ENCODE measurements at places on chromosomes 4 and X.

- DNase-seq, result no peak
These were observed 53.3 kb upstream of the LAS1L start for GRCh38 chrX:65587616-65588526.

DNA sequence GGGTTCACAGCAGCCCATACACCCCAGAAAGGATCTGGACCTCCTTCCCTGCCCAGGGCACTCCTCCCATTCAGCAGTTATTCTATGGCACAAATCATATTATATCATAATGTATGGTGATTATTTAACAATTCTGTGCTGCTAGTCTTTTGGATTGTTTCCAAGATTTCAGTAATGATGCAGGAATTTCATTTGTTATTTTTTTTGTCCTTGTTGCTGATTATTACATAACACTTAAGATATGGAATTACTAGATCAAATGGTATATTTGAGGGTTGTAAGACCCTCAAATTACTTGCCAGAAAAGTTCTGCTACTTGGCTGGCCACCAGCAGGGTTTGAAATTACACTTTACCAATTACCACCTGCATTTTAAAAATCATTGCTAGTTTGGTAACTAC, 36.4 kb downstream of the QDPR start:
- no peak for DNase-seq

DNA sequence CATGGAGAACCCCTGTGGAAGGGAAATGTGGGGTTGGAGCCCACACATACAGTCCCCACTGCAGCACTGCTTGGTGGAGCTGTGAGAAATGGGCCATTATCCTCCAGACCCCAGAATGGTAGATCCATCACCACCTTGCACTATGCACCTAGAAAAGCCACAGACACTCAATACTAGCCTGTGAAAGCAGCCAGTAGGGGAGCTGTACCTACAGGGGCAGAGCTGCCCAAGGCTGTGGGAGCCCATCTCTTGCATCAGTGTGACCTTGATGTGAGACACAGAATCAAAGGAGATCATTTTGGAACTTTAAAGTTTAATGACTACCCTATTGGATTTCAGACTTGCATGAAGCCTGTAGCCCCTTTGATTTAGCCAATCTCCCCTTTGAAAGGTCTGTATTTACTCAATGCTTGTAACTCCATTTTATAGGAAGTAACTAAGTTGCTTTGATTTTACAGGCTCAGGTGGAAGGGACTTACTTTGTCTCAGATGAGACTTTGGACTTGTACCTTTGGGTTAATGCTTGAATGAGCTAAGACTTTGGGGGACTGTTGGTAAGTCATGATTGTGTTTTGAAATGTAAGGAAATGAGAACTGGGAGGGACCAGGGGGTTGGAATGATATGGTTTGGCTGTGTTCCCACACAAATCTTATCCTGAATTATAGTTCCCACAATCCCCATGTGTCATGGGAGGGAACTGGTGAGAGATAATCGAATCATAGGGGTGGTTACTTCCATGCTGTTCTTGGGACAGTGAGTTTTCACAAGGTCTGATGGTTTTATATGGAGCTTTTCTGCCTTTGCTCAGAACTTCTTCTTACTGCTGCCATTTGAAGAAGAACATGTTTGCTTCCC, 352.6 kb downstream of the INPP4B start:
- DNase-seq, result no peak

- no peak for DNase-seq
These were observed 45.7 kb upstream of the GATB start for GRCh38 chr4:151806511-151806927.

DNA sequence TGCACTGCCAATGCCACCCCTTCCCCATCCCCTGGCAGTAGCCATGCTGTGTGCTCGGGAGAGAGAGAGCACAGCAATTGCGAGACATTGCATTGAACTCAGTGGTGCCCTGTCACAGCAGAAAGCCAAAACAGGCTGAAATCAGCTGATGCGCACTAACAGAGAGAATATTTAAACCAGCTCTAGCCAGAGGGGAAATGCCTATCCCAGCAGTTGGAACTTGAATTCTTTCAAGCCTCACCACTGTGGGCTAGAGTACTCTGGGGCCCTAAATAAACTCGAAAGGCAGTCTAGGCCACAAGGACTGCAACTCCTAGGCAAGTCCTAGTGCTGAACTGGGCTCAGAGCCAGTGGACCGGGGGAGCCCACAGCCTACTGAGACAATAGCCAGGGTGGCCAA, 17.7 kb upstream of the RP2 start:
- DNase-seq, result no peak

- no peak for DNase-seq
These were observed 202.9 kb upstream of the SLC7A11 start for GRCh38 chr4:138445098-138445497.

- DNase-seq, result no peak
These were observed 45.7 kb downstream of the SYTL5 start for GRCh38 chrX:38052096-38052495.

DNA sequence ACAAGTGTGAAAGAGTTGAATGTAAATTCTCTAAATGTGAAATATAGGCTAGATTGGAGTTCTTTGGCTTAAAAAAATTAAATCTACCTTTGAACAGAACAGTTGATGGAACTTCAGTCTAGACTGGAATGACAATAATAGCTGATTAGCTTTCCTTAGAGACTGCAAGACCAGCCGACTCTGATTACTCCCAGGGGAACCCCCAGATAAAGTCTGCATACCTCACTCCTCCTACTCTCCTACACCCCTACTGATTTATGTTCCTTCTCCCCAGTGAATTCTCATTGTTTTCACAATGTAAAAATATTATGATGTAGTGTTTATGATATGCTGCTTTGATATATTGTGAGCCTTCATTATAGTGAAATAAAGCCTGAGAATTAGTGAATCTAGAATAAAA, 241.3 kb downstream of the CFAP299 start:
- no peak for DNase-seq

- no peak for DNase-seq
These were observed 9.5 kb downstream of the HPRT1 start for GRCh38 chrX:134469486-134469885.

DNA sequence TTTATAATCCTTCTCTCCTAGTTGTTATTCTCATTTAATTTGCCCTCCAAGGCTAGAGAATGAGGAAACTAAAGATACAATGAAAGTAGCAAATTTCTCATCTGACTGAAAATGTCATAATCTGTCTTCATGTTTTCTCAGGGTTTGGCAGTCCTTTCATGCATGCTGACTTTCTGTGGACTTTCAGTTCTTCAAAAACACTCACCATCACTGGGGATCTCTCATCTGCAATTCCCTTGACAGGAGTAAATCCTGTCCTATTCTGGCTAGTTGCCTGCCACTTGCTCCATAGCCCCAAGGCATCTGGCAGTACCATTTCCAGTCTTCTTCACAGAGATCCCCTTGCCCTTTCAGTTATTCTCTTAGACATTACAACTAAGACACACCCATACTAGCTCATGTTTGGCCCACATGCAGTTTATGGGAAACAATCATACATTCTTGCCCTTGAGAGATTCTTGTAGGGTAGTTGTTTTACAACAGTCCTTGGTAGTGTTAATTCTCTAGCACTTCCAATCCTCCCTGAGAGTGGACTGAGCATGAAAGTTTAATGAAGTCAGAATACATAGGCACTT, 449.7 kb upstream of the KLHL4 start:
- DNase-seq, result no peak

GRCh38 chr4:85445050-85445639, 29.8 kb upstream of the ARHGAP24 start:
- DNase-seq, result no peak

GRCh38 chr4:150278206-150278605, 200.0 kb downstream of the DCLK2 start:
- DNase-seq, result no peak

GRCh38 chrX:17537723-17538243, 162.8 kb downstream of the NHS start:
- no peak for DNase-seq

DNA sequence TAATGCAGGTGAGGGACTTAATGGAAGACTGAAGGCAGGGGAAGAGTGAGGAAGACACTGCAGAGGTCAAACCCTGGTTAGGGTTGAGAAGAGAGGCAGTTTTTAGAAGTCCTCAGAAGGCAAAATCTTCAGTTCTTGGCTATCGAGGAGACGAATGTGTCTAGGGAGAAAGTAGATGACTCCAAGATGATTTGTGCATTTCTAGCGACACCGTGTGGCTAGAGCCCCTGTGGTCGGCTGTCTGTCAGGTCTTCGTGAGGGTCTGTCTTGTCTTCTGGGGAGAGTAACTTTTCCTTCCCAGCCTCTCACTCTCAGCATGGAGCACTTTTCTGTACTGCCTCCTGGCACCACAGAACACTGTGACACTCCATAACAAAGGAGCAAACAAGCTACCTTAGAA, 458.1 kb downstream of the STIM2 start:
- DNase-seq, result no peak

GRCh38 chrX:114710571-114710970, 126.7 kb downstream of the HTR2C start:
- no peak for DNase-seq

- no peak for DNase-seq
These were observed 20.5 kb downstream of the AKAP4 start for GRCh38 chrX:50180073-50180940.

- no peak for DNase-seq
These were observed 1.3 kb downstream of the NOP14 start for GRCh38 chr4:2961811-2962441.

GRCh38 chr4:180372691-180373090, 1870.5 kb upstream of the TENM3 start:
- no peak for DNase-seq

- no peak for DNase-seq
These were observed 74.2 kb downstream of the FREM3 start for GRCh38 chr4:143626134-143626911.

- no peak for DNase-seq
These were observed 3.3 kb upstream of the SUPT20HL1 start for GRCh38 chrX:24357106-24357505.

DNA sequence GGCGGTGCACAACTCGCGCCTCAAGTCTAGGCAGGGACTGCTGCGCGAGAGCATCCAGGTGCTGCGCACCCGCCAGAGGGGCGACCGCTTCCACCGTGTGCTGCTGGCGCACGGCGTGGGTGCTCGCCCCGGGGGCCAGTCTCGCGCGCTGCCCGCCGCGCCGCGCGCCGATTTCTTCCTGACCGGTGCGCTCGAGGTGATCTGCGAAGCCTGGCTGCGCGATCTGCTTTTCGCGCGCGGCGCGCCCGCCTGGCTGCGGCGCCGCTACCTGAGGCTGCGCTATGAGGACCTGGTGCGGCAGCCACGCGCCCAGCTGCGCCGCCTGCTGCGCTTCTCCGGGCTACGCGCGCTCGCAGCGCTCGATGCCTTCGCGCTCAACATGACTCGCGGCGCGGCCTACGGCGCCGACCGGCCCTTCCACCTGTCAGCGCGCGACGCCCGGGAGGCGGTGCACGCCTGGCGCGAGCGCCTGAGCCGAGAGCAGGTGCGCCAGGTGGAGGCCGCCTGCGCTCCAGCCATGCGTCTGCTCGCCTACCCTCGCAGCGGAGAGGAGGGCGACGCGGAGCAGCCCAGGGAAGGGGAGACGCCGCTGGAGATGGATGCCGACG, 1.3 kb downstream of the CHST7 start:
- DNase-seq, result no peak

- no peak for DNase-seq
These were observed 75.6 kb downstream of the STK32B start for GRCh38 chr4:5126857-5127256.

DNA sequence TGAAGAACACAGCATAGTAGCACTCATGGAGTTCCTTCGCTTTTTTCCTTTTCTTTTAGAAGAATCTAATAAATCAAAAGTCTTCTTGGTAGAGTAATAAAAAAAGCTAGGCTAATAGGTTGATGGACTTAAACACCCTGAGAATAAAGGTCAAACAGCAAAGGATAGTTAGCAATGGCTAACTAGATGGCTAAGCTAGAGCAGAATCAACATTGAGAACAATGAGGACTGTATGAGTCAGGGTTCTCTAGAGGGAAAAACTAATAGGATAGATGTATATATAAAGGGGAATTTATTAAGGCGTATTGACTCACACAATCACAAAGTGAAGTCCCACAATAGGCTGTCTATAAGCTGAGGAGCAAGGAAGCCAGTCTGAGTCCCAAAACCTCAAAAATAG, 550.9 kb downstream of the GLUD2 start:
- DNase-seq, result no peak

DNA sequence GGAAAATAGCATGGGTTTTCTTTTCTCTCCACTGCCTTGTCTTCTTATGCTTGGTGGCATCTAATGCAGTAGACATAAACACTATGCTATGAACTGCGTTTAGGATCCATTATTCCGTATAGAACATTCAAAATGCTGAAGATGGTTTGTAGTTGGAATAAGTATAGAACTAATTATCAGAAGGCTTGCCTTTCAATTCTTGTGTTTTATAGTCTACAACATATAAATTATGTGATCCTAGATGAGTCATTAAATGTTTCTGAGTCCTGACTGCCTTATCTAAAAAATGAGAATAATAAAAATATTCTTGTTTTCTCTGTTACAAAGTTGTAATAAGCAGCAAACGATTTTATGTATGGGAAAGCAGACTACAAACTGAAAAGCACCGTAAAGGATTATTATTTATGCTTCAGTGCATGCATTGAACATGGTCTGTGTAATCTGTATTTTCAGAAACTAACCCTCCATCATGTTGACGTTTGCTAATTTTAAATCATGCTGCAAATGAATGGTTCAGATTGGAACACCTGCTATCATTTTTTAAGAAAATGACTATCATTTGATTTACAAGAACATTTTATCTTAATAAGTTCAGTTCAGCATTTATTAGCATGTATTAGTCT, 335.9 kb upstream of the AADAT start:
- DNase-seq, result no peak

DNA sequence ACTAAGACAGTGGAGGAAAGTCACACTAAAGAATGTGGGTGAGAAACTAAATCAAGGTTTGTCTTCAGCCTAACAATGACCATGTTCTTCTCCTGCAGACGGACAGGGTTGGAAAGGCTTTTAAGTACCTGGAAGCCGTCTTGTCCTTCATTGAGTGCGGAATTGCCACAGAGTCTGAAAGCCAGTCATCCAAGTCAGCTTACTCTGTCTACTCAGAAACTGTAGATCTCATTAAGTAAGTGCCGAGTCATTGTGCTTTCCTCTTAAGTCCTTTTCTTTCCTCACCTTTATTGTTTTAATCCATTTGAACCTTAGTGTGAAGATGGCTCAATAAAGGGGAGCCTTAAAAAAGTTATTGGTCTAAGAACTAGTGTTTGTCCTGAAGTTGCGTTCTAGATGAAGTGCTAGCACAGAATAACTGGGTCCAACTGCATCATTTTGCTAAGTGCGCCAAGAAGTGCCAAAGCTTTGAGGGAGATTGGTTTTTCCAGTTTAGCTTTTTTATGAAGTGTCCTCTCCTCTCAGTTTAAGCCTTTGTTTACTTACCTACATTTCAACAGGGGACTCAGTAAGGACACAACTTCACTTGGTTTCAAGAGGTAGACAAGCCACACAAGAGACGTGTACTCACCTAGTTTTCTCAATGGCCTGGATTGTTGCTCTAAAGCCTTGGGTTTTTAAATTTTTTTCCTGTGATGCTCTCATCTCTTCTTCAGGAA, 89.3 kb downstream of the KLHL8 start:
- no peak for DNase-seq

All from NCI-H1436 treated with DMSO at 0.1 percent for 48 hours (cell line).